H9 (cell line): ENCODE measurements at places on chromosomes 2 and 18. TPM values are rescaled to one million over a fixed set of nuclear protein-coding genes. Genes with fewer than 3 reads are reported as not detected.

Gene CRYGC
- not detected in 2 replicates for total RNA-seq

Gene ARMC9
- total RNA-seq, result 33.8 and 37.6 TPM in 2 replicates

Gene VIT
- total RNA-seq, result 0.15 TPM in 1 of 2 replicates, not detected in the other

- H3K27ac ChIP-seq, result no peak overlapping the region
- H3K27me3 ChIP-seq, result no peaks in the 10 kb centered on the region
- H3K36me3 ChIP-seq, result peaks cover 10% of the 10 kb centered on the region
- H3K4me1 ChIP-seq, result peaks cover 4% of the 10 kb centered on the region; the same call in 1 of the 2 replicates
- no peak for DNase-seq
Measured at GRCh38 chr2:174952607-174953006, 52.6 kb downstream of the CHN1 start.

GRCh38 chr2:218658671-218659257 is 659 bp downstream of the ZNF142 start:
- peaks cover 58% of the 10 kb centered on the region for H3K36me3 ChIP-seq
- peak overlapping the region; percentile 97 for H3K4me3 ChIP-seq
- no peak overlapping the region for H3K27ac ChIP-seq
- DNase-seq, result peak; percentile 75
- no peaks in the 10 kb centered on the region for H3K27me3 ChIP-seq

GRCh38 chr2:144516981-144517865 is 2.7 kb downstream of the ZEB2 start:
- H3K27ac ChIP-seq, result no peak overlapping the region
- peaks cover 75% of the 10 kb centered on the region for H3K27me3 ChIP-seq
- no peaks in the 10 kb centered on the region for H3K36me3 ChIP-seq
- peak; percentile 52 for DNase-seq
- peaks cover 11% of the 10 kb centered on the region; the same call in 1 of the 2 replicates for H3K4me1 ChIP-seq

GRCh38 chr2:71735676-71736075 is 282.3 kb downstream of the DYSF start:
- H3K36me3 ChIP-seq, result no peaks in the 10 kb centered on the region
- H3K27ac ChIP-seq, result no peak overlapping the region
- H3K27me3 ChIP-seq, result no peaks in the 10 kb centered on the region
- no peak for DNase-seq

GRCh38 chr2:119650206-119650605 is 28.8 kb upstream of the TMEM177 start:
- H3K27ac ChIP-seq, result no peak overlapping the region
- no peak for DNase-seq
- H3K4me1 ChIP-seq, result no peaks in the 10 kb centered on the region
- H3K27me3 ChIP-seq, result no peaks in the 10 kb centered on the region; the same call in 1 of the 2 replicates

- H3K4me1 ChIP-seq, result no peaks in the 10 kb centered on the region; the same call in 1 of the 2 replicates
- DNase-seq, result no peak
- H3K27me3 ChIP-seq, result peaks cover 6% of the 10 kb centered on the region; the same call in 1 of the 2 replicates
- peaks cover 1% of the 10 kb centered on the region; the same call in 1 of the 2 replicates for H3K36me3 ChIP-seq
- no peak overlapping the region for H3K4me3 ChIP-seq
Measured at GRCh38 chr2:72933646-72934151, 16.4 kb downstream of the EMX1 start.
